Esophagus muscularis mucosa (tissue), 4 donors: ENCODE measurements at places on chromosomes 7 and 10.

- no peak for DNase-seq
These were observed 109.8 kb upstream of the NOBOX start for GRCh38 chr7:144513334-144513733.

DNA sequence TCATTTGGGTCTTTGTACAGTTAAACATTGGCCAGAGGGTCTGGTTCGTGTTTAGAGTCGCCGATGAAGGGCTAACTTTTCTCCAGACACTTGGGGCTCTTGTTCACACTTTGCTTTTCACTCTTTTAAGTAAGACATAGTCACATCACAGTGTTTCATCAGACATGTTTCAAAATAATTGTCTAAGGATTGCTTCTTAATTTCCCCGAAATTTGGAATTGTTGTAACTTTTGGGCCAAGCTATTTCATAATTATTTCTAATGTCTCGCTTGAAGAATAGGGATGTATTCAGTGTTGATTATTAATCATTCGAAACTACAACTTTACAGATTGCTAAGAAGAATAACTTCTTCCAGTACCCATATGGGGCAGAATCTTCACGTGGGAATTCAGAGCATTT, 92.8 kb downstream of the TCF7L2 start:
- no peak for DNase-seq

GRCh38 chr10:75877877-75878276, 446.5 kb downstream of the LRMDA start:
- no peak for DNase-seq

GRCh38 chr7:32958046-32959025, 1.1 kb downstream of the FKBP9 start:
- DNase-seq, result no peak

GRCh38 chr7:158805937-158806336, 23.4 kb downstream of the ESYT2 start:
- no peak for DNase-seq

DNA sequence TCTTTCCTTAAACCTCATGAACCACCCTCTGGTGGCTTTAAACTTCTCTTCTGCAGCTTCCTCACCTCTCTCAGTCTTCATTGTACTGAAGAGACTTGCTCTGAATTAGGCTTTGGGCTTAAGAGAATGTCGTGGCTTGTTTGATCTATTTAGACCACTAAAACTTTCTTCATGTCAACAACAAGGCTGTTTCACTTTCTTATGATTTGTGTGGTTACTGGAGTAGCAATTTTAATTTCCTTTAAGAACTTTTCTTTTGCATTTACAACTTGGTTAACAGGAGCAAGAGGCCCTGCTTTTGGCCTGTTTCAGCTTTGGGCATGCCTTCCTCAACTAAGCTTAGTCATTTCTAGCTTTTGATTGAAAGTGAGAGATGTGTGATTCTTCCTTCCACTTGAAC, 38.1 kb upstream of the CDHR3 start:
- DNase-seq, result no peak

DNA sequence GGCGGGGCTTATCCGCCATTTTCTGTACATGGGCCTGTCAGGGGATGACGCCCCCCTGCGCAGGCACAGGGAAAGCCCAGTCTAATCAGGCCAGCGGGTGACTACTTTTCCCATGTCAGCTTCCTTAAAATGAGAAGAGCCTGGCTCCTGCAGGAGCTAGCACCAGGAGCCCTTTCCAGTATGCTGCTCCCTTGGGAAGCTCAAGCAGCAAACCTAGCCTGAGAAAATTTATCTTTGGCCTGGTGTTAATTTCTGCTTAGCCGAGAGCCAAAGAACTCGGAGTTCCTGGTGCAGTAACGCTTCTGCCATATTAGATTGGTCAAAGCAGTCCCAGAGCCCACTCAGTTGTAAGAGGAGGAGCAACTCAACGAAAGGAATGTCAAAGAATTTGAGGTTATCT, 239.0 kb upstream of the PHYHIPL start:
- DNase-seq, result no peak
